ENCODE measurements at places on chromosomes 3 and 15.
A peak's percentile ranks its signal among the peaks of the same experiment; 100 is the strongest.

GRCh38 chr3:89762405-89762804, 655.0 kb downstream of the EPHA3 start:
- no peak for DNase-seq

DNA sequence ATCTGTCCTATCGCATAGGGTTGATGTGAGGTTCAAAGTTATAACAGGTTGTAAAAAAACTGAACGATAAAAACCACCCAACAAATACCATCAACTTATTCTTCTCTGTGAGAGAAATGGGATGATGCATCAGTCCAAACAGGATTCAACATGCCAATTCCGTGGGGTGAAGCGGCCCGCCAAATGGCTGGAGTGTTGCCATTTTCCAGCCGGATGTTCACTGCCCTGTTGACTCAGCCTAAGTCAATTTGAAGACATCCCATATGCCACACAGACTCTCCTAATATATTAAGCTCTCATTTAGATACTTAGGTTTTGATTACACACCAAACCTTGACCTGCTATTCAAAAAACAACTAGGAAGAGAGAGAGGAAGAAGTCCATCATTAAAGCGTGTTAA, 311.1 kb downstream of the VPS13C start:
- peak; percentile 71 for DNase-seq

DNA sequence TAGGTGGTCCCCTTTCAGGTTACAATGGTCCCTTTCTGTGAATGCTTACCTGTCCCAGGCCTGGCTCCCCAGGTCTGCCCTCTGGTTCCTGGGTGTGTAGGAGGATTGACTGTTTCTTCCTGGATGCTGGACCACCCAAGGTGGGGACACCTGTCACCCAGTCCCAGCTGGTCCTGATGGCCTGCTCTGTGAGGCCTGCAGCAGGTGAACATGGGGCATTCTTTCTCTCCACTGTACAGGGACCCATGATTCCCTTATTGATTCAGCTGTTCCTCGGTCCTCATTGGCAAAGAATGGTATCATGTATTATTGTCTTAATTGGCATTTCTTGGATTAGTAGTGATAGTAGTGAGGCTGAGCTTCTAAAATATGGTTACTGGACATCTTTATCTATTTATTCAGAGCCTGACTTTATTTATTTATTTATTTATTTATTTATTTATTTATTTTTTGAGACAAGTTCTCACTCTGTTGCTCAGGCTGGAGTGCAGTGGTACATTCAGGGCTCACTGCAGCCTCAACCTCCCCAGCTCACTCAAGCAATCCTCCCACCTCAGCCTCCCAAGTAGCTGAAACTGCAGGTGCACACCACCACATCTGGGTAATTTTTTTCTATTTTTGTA, 8.8 kb upstream of the DNAJA4 start:
- no peak for DNase-seq

- peak; percentile 79 for DNase-seq
Measured at GRCh38 chr3:78139166-78139565, 1099.3 kb downstream of the ROBO2 start.

DNA sequence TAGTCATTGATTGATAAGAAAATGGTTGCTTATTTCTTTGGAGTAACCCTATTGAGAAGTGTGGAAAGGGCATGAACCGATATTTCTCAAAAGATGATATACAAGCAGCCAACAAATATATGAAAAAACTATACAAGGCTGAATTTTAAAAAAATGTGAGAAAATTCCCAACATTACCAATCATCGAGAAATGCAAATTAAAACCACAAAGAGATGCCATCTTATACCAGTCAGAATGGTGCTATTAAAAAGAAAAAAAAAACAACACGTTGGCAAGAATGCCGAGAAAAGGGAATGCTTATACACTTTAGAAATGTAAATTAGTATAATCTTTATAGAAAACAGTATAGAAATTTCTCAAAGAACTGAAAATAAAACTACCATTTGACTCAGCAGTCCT, 77.7 kb upstream of the ROBO1 start:
- no peak for DNase-seq

- no peak for DNase-seq
Measured at GRCh38 chr15:68730976-68731897, 89.5 kb downstream of the ANP32A start.

GRCh38 chr15:73569361-73569760, 63.8 kb downstream of the NPTN start:
- DNase-seq, result no peak

DNA sequence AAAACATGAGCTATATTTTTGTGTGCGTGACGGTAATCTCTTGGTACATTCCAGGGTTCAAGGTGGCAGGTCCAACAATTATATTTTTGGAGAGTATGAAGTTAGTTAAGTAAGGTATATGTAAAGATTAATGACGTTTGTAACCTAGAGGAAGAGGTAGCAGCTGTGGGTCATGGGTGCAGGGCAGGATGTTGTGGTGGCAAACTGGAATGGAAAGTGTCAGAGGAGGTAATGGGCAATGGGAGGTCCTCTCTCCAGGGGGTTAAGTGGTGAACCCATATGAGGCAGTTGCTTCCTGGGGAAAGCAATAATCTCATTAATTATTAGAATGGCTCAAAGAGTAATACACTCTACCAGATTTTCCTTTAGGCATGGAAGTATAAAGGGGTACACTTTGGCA, 1.0 kb upstream of the CD200R1L start:
- DNase-seq, result no peak

DNA sequence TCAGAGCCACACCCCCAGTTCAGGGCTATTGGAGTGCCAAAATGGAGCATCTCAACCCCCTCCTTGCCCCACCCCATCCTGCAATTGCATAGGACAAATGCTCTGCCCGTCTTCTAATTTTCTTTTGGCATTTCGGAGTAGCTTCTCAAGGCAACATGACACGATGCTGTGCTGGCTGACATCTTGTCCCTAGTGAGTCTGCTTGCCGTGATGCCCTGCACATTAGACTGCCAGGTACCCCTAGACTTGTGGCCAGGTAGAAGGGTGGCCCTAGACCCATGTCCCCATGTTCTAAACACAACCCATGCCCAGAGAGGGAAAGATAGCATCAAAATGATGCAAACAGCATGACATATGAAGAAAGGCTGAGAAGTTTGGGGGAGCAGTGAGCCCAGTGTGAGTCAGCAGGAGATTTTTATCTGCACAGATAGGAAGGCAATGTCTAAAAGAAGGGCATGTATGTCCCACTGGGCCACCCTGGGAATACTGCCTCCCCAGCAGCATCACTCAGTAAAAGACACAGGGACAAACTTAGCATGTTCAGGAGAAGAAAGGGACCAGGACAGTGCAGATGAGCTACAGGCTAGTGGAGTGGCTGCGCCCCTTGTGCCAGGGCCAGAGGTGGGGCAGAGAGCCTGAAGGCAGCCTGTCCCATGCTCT, 36.8 kb downstream of the CA12 start:
- DNase-seq, result peak; percentile 67

DNA sequence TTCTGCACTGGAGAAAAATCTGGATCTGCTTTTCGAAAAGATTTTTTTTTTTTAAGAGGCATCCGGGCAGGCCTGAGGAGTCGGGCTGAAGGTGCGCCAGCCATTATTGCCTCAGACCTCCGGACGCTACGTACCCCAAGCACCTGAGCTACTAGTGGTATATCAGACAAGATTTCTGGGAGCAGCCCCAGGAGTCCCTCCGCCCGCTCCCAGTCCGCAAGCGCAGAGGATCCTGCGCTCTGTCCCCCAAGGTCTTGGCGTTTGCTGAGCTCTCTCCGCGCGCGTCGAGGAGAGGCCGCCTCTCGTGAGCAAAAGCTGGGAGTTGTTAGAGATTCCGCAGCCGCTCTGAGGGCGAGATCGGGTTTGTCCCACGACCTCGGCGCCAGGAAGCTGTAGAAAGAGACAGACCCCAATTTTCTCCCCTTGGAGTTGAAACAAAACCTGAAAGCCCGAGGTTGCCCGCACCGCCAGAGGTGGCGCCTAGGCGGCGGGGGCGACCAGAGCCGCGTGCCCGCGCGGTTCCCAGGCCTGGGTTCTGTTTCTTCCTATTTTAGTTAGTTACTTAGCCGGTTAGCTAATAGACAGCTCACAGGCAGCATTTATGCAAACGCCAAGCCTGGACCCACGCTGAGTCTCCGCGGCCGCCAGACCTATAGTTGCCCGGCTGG, 72.5 kb upstream of the POLG start:
- no peak for DNase-seq

GRCh38 chr3:194381460-194381875, 11.9 kb upstream of the LRRC15 start:
- no peak for DNase-seq

GRCh38 chr3:135887220-135887619, 78.3 kb upstream of the PPP2R3A start:
- DNase-seq, result peak; percentile 97

DNA sequence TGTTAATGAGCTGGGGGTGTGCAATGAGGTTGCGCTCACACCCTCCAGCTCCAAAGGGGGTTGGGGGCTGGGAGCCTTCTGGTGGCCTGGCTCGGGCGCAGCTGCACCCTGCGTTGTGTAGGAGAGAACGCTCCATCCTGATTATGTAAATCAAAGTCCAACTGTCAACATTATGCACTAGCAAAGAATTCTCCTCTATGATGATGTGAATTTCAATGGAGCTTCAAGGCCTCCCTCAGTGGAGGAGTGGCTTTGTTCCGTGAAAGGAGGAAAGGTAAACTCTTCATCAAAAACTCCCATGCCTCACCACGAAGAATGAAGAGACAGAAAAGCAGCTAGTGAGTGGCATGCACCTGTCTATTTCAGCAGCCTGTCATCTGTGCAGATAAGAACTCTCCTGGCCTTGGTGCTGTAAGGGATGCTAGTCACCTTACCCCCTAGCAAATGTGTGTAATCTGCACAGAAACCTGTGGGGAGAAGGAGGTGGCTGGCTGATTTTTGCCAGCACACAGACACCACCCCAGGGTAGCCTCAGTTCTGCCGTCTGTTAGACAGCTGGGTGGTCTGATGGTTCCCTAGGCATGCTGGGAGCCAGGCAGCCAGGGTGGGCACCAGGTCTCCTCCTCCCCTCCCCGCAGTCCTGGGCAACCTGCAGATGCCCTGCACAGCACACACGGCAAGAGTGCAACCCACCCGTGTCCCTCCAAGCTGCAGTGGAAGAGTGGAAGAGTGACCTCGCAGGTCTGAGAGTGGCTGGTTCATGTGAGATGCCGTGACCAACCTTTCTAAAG, 47.0 kb upstream of the TRPM1 start:
- no peak for DNase-seq

- no peak for DNase-seq
Measured at GRCh38 chr3:29711255-29711771, 430.4 kb downstream of the RBMS3 start.

GRCh38 chr3:98770261-98771039, 7.3 kb downstream of the ST3GAL6 start:
- DNase-seq, result no peak

DNA sequence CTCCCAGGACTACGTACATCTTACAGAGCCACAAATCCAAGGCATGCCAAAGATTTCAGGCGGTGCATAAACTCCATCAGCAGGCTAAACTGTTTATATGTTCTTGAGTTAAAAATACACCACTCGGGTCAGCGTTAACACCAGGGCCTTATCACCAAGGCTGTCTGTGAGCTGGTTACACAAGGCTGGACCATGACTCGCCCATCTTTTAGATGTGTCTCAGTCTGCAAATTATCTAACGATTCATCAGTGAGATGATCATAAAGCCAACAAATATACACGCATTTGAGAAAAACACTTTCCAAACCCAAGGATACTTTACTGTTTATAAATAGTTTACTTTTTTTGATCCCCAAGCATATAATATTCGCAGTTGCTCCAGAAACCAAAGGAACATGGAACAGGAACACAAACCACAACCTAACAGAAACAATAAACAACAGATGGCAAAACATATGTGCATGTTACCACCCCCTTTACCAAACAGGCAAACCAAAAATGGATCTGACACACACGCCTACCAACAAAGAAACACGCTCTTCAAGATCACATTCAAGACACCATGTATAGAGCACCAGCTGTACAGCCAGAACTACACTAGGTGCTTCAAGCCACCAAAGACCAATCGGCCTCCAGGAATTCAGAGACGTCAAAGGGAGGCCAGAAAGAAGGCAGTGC, 15.4 kb downstream of the LRIG1 start:
- DNase-seq, result peak; percentile 90

- DNase-seq, result no peak
Measured at GRCh38 chr3:96202181-96202580, 612.2 kb upstream of the EPHA6 start.

- no peak for DNase-seq
Measured at GRCh38 chr15:68682330-68682729, 103.5 kb downstream of the CORO2B start.

DNA sequence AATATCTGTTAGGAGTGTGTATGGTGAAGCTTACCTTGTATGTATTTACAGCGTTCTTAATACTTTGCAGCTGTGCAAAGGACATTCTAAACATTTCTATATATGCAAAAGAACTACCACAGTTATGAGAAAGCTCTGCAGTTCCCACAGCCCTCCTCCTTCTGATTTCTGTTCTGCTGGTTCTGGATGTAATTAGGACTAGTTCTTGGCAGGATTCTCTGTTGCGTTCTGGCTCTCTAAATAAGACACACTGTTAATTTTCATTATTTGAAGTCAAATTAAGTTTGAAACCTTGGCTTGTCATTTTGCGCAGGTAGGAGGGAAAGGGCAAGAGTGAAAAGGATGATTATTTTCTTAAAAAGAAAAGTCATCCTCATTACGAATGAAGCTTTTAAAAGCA, 76.4 kb downstream of the FNDC3B start:
- no peak for DNase-seq

GRCh38 chr3:60579734-60580133, 671.5 kb downstream of the FHIT start:
- peak; percentile 63 for DNase-seq

DNA sequence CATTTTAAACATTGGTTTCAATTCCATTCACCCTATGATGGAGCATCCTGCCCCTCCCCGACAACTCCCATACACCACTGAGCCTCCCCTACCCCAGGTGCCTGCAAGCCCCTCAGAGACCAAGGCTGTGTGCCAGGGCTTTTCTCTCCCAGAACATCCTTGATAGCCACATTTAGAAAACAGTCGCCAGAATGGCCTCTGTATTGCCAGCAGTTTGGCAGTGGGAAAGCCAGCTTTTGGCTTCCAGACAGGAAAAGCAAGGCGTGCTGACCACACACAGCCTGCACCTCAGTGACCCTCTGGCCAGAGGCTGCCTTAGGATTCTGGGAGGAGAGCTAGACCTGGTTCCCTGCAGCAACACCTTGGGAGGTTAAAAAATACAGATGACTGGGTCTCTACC, 18.2 kb upstream of the HRH1 start:
- DNase-seq, result peak; percentile 32

DNA sequence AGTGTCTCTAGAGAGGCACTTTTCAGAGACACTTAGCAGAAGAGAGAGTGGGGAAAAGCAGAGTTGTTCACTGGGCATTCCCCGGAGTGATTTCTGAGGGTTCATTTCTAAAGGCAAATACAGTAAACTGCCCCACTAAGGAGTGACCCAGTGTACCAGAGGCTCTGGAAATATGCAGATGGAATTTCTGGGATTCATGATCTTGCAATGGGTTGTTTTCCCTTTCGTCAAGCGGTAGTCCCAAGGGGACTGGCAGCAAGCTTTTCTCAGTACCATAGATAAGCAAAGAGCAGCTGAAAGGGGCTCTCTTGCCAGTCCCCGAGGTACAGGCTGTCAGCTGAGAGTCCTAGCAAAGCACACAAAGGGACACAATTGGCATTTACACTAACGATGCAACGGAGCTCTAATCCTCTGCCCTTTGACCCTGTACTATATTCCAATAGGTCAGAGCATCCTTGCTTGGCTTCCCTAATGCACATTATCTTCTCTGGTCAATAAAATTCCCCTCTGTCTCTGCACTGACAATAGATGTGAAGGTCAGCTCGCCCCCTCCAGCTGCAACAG, 155.6 kb downstream of the SEMA6D start:
- DNase-seq, result no peak

- DNase-seq, result peak; percentile 86
Measured at GRCh38 chr3:126911162-126912026, 71.5 kb upstream of the PLXNA1 start.

GRCh38 chr3:33173103-33173502, 45.5 kb downstream of the SUSD5 start:
- DNase-seq, result no peak
